Ascending aorta (tissue), 2 donors: ENCODE measurements at places on chromosomes 2 and 18. TPM values are rescaled to one million over a fixed set of nuclear protein-coding genes. Genes with fewer than 3 reads are reported as not detected.

Gene ATG9A
- 135 TPM for total RNA-seq

Gene STAM2
- 4.0 TPM for total RNA-seq

- no peak for DNase-seq
- no peaks in the 10 kb centered on the region for H3K36me3 ChIP-seq
- H3K4me1 ChIP-seq: no peaks in the 10 kb centered on the region
- H3K27ac ChIP-seq: no peak overlapping the region
- H3K4me3 ChIP-seq: no peak overlapping the region
These were observed 32.0 kb upstream of the SKOR2 start for GRCh38 chr18:47283476-47283875.

- no peak overlapping the region for H3K4me3 ChIP-seq
- peaks cover 15% of the 10 kb centered on the region for H3K4me1 ChIP-seq
- DNase-seq: no peak
- no peaks in the 10 kb centered on the region for H3K27me3 ChIP-seq
These were observed 3.7 kb downstream of the ALKAL2 start for GRCh38 chr2:283996-284794.

DNA sequence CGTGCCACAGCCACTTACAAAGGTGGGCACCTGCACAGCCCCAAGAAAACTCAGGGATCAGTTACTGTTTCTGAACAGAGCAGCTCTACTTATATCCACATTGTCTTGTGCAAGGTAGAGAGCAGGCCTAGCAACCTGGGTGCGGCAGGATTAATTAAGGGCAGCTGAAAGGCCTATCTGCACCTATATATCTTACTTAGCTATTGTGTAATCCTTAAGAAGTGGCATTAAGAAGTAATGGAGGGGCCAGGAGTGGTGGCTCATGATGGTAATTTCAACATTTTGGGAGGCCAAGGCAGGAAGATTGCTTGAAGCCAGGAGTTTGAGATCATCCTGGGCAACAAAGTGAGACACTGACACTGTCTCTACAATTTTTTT is 12.8 kb upstream of the ARL5A start:
- no peak overlapping the region for H3K27ac ChIP-seq
- no peak for DNase-seq
- peaks cover 13% of the 10 kb centered on the region for H3K4me1 ChIP-seq
- H3K36me3 ChIP-seq: no peaks in the 10 kb centered on the region
- no peak overlapping the region for H3K4me3 ChIP-seq

GRCh38 chr2:119823734-119824334 is 64.1 kb downstream of the PTPN4 start:
- no peaks in the 10 kb centered on the region for H3K4me1 ChIP-seq
- H3K27me3 ChIP-seq: no peaks in the 10 kb centered on the region
- H3K36me3 ChIP-seq: no peaks in the 10 kb centered on the region
- H3K4me3 ChIP-seq: no peak overlapping the region

DNA sequence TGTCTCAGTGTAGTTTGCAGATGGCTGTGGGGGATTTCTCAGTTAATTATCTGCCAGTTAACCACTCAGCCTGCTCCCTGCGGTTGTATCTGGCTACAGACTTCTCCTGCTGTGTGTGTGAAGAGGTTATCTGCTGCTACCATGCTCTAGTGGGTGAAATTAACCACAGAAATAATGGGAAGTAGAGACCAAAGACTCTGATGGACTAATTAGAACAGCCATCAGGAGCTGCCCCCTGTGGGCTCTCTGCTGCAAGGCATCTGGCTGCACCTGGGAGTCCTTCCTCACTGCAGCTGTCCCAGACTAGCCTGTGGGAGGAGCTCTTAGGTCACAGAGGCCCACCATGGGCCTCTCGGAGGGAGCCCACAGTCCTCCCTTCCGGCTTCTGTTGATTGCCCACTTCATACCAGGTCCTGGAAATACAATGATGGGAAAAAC is 66.6 kb downstream of the CTIF start:
- no peak for DNase-seq
- no peak overlapping the region for H3K4me3 ChIP-seq
- no peaks in the 10 kb centered on the region for H3K36me3 ChIP-seq
- no peak overlapping the region for H3K27ac ChIP-seq
- no peaks in the 10 kb centered on the region for H3K27me3 ChIP-seq
